ENCODE measurements at places on chromosomes 7 and 10.

DNA sequence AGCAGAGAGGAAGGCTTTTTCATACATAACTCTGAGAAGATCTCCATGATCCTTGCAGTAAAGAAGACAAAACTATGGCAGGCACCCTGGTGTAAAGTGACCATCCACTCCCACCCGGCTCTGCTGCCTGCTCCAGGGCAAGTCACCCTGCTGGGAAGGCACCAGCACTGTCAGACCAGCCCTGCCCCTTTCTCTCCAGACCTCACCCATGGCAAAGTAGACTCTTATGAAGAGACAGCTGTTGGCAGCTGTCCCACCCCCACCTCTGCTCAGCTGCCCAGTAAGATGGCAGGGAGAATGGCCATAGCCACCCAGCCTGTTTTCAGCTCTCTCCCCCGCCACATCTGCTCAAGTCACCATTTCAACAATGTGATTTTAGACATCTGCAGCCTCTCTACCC lies 8.6 kb upstream of the ZMIZ2 start:
- no peak for DNase-seq

DNA sequence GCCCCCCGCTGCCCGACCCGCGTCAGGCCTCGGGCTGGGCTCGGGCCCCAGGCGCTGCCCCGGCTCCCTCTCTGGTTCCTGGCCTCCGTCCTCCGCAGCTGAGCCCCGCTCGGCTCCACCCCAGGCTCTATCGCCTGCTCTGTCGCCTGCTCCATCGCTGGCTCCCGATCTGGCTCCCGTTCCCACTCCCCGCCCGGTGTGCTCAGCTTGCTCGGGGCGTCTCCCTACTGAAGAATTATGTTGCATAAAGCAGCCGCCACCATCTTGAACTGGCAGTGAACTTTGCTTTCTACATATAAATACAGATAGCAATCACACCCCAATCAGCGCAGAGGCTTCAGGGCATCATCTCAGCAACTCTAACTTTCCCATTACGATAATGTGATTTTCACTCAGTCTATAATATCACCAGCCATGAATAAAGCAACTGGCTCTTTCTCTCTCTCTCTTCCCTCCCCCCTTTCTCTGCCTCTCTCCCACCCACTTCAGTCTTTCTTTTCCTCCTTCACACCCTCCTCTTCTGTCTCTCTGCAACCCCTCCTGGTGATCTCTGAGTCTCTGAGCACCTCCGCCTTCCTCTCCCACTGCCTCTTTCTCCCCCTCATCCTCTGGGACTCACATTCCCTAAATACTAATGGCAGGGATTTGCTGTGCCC lies 43.3 kb upstream of the BTRC start:
- DNase-seq = no peak

DNA sequence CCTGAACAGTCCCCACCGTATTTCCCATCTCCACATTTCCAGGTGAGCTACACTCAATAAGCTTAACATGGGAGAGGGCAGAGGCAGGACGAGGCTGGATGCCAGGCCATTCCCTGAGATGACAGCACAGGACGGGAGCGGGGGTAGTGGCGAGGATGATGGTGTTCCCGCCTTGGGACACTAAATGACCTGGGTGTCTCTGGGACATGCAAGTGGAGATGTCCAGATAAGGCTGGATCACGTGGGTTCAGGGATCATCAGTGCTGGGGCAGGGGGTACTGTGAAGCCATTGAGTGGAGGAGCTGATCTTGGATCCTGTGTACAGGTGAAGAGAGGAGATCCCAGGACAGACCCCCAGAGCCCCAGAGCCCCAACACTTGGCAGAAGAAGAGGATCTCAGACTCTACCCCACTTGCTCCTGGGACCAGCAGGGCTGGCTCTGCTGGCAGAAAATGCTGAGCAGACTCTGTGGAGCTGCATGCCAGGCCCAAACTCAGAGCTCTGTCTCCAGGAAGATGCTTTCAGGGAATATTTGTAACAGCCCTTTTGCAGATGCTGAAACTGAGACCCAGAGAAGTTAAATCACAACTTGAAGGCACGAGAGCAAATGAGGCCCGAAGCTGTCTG lies 29.7 kb upstream of the HSPA12A start:
- DNase-seq = no peak

DNA sequence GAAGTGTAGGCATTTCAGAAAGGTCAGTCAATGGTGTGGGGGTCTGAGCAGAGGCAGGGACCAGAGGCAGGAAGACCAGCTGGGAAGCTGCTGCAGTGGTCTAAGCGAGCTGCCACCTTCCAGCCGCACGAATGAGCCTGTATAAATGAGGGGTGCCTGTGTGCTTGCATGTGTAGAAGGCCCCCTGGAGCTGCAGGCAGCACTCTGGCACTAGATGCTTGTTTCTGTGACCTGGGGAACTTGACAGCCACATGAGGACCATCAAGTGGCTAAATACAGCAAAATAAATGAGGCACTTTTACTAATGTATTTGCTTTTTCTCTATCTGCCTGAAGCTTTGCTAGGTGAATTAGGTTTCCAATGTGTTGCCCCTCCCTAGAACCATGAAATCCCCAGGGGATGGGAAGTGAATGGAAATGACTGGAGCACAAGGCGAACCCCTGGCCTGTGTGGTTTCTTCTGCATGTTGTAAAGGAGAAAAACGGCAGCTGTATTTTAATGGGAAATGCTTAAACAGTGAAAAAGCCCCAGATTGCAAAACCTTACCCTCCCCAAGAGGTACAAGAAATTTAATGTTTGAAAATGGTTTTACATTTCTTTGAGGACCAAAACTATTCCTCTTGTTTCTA lies 57.7 kb downstream of the PYROXD2 start:
- DNase-seq = no peak

GRCh38 chr10:62354916-62355315 lies 19.3 kb upstream of the ZNF365 start:
- DNase-seq = no peak

GRCh38 chr10:15393139-15393825 lies 22.2 kb upstream of the FAM171A1 start:
- no peak for DNase-seq

GRCh38 chr7:24216576-24217125 lies 67.3 kb upstream of the NPY start:
- DNase-seq = no peak

DNA sequence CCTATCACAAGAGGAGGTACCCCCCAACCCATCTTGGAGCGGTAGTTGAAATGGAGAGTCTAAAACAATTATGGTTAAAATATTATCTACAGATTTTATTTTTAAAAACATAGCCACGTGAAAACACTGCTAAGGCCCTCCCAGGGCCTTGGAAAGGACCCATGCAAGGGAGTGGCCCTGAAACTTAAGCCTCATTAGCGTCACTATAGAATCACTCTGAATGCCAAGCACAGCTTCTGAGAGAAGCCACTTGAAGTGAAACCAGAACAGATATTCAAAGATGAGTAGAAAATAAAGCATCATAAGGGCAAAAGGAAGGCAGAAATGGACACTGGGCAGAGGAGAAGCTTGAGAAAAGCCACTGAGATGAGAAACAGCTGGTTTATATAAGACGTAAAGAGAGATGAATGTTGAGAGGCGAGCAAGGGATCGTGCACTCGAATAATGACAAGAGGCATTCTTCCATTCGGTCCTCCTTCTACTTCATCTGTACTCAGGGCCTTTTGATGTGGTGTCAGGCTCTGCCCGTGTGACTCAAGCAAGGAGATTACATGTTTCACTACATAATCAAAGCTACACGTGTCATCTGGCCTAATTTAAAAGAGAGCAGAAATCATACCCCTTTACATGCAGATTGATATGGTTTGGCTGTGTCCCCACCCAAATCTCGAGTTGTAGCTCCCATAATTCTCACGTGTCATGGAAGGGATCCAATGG lies 33.4 kb upstream of the SLC39A12 start:
- no peak for DNase-seq

DNA sequence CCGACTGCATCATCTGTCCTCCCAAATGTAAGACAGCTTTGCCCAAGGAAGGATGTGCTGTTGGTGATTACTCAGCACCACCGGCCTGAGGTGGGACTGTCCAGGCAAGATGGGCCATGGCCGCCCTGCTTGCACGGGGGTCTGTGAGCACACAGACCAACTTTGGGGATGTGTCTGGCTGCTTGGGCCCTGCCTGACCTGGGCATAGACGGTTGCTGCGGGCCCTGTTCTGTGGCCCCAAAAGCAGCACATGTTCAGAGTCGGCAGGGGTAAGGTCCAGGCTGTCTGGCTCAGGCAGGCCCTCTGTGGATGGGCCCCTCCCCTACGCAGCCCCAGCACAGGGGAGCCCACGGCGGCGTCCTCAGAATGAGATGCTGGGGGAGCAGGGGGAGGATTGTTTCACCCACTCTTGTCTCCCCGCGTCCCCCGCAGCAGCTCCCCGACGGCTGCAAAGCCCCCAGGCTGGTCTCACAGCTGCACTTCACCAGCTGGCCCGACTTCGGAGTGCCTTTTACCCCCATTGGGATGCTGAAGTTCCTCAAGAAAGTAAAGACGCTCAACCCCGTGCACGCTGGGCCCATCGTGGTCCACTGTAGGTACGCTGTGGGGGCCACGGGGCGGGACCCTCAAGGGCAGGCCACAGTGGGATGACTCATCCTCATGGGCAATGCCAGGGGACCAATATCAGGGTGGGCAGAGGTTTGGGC lies 58.4 kb downstream of the MKI67 start:
- DNase-seq = no peak

GRCh38 chr10:17022896-17023295 lies 106.7 kb downstream of the CUBN start:
- no peak for DNase-seq

DNA sequence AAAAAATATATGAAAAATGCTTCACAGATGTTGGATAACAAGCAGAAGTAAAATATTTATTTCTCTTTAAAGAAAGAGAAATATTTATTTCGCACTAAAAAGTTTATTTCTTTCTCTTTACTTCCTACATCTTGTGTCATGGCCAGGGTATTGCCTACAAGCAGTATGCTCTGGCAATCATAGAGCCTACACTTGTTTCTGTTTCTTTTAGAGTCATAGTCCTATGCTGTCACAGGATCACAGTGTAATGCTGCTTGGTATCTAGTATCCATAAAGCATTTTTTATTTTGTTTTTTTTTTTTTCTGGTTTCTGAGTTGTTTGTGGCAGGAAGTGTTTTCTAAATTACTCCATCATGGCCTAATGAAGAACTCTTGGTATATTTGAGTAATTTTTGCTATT lies 116.0 kb downstream of the ATRNL1 start:
- no peak for DNase-seq

DNA sequence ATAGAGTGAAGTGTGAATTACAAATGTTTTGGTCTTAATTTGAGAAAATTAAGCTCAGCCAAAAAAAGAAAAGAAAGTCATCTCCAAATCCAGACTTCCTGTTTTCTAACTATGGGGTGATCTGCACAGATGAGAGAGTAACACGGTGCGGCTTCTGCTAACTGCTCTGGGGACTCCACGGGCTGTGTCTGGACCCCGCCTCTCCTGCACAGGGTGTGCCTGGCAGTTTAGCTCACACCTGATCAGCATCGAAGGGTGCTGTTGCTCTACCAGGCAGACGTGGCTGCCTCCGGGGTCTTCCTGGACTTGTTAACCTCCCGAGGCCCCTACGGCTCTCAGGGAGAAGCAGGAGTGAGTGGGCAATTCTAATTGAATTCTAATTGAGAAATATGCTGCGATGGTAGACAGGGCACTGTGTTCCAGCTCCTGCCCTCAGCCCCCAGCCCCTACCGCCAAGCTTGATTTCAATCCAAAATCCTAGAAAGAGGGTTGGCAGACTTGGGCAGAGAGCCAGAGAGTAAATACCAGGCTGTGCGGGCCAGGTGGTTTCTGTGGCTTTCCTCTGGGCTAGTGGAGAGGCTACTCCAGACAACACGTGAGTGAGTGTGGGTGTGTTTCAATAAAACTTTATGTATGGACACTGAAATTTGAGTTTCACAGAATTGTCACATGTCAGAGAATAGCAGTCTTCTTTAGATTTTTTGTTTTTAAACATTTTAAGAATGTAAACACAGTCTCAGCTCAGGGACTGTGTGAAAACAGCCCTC lies 13.4 kb downstream of the SHH start:
- no peak for DNase-seq

DNA sequence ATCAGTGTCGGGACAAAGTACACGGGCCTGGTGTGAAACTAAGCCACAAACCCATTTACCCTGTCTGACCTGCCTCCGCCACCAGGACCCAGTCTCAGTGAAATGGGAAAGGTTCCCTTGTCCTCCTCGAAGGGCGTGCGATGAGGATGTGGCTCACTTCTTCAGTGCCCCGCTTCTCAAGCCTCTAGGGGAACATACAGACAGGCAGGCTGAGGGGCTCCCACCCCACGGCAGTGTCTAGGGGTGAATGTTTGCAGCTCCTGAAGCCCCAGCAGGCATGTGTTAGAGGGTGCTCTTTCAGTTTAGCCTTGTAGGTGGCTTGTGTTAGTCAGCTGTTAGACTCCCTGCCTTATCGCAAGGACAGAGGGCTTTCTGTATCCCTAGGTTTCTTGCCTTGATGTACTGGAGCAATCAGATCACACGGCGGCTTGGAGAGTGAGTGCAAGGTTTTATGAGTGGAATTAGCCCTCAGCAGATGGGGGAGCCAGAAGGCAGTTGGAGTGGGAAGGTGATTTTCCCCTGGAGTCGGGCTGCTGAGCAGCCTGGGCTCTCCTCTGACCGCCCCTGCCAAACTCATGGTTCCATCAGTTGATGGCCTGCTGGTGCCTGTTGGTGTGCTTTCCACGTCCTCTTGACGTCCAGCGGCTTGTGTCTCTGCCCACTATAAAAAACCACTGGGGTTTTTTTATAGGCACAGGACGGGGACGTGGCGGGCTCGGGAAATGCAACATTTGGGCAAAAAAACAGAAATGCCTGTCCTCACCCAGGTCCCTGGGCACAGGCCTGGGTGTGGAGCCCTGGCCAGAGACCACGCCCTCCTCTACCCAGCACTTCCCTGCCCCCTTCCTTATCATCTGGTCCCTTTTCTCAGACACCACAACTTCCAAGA lies 759 bp downstream of the NUDT1 start:
- no peak for DNase-seq

GRCh38 chr7:20206104-20206896 lies 10.9 kb downstream of the MACC1 start:
- no peak for DNase-seq

DNA sequence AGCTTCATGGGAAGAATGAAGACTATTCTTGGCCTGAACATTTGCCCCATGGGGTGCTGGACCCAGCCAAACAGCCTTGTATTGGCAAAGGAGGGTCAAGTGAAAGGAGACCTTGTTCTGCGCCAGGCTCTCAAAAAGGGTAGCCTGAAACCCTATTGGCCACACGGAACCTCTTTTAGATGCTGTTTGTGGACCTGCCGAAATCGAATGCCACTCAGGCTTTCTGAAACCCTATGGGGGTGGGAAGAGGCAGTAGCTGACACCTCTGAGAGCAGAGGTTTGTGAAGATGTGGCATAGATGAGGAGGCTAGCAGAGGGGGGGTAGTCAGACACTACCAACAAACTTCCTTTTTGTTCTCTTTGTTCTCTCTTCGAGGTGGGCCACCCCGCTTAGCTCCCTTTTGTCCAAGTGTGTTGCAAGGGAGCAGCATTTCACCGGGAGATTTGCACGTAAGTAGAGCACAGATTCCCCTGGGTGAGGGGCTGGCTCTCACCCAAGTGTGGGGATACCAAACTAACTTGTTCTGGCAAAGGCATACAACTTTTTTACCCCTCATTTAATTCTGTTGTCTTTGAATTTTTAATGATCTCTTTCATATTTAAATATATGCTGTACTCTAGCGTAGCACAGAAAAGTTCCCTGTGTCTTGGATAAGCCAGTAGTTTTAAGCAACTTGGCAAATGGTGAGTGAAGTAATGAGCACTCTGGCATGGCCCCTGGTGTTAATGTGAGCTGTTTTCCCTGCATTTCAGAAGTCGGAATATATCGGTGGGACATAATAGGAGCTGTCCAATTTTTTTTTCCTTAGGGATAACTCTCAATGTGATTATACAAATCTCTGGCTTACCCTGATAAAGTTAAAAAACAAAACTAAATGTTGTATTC lies 107.7 kb downstream of the SEPTIN7 start:
- DNase-seq = no peak

- no peak for DNase-seq
These were observed 619.8 kb downstream of the LRMDA start for GRCh38 chr10:76051007-76051936.

All from stimulated activated CD4-positive, alpha-beta T cell treated with anti-CD3 and anti-CD28 coated beads, TNF-alpha, amount 100 ng/mL, for 24 hours (primary cell).